Heart right ventricle (tissue), 16 donors: ENCODE measurements at places on chromosomes 5 and 9.

- DNase-seq: no peak
Observed at GRCh38 chr5:138438724-138439476, at the start of gene REEP2. REEP2 (plus strand) TSS chr5:138439057; CDS start chr5:138439209, 152 bp downstream.

- no peak for DNase-seq
Observed at GRCh38 chr5:137761566-137761965, 7.4 kb upstream of the HNRNPA0 start.

GRCh38 chr9:116789081-116789480 is 102.0 kb downstream of the TRIM32 start:
- no peak for DNase-seq

DNA sequence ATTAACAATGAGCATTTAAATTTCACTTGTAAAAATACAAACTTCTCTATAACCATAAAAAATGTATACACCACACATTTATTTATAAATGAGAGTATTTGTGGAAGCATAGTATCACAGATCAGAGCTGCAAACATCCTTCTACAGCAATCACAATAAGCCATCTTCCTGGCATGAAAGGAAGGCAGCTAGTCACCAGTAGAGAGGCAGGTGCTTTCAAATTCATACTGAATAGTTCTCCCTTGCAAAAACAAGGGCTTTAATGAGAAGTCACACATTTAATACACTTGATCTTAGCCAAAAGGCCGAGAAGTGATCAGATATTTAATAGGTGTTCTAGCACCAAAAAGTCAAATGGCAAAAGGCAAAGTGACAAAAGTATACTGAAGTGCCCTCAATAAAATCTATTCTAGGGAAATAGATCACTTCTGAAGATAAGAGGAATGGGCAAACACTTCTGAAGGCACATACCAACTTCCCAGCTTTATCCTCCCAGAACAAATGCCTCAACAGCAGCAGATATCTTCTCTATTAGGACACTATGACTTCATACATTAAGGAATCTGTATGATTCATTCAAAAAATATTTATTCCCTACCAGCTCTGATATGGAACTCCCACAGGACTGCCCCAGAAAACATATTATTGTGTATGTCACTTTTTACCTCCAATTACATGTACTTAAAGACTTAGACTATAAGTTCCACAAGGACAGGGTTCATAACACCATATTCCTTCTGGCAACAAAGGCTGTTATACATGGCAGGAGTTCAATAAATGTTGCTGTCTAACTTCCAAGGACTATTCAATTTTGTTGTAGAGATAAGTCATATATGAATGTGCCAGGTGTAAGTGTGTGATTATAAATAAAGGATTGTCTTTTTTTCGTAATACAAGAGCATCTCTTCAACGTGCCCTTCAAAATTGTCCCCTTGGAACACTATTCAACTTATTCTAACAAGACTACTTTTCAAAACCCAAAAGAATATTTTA is 31.7 kb downstream of the MAPKAP1 start:
- DNase-seq: no peak

DNA sequence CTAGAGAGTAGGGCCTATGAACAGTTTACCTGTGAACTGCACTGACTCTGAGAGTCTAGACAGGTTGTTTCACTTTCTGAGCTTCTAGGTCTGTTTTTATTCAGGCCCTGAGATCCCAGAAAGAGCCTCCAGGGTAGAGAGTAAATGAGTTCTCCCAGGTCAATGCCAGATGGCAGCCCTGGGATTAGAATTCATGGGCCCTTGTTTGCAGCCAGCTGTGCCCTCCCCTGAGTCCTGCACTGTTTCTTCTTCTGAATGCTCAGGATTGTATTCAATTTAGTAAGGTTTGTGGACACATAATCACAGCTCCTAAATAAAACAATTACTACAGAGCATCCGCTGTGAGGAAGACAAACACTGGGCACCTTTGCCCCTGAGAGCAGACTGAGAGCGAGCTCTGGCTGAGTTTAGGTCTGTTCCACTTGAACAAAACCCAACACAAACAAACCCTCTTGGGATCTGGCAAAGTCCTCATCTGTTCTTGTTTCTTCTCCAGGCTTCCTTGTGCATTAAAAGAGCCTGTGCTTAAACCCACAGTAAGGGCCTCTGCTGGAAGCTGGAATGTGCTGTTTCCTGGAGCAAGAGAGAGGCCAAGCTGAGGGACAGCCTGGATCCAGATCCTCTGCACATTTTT is 29.9 kb downstream of the FAM219A start:
- DNase-seq: no peak

DNA sequence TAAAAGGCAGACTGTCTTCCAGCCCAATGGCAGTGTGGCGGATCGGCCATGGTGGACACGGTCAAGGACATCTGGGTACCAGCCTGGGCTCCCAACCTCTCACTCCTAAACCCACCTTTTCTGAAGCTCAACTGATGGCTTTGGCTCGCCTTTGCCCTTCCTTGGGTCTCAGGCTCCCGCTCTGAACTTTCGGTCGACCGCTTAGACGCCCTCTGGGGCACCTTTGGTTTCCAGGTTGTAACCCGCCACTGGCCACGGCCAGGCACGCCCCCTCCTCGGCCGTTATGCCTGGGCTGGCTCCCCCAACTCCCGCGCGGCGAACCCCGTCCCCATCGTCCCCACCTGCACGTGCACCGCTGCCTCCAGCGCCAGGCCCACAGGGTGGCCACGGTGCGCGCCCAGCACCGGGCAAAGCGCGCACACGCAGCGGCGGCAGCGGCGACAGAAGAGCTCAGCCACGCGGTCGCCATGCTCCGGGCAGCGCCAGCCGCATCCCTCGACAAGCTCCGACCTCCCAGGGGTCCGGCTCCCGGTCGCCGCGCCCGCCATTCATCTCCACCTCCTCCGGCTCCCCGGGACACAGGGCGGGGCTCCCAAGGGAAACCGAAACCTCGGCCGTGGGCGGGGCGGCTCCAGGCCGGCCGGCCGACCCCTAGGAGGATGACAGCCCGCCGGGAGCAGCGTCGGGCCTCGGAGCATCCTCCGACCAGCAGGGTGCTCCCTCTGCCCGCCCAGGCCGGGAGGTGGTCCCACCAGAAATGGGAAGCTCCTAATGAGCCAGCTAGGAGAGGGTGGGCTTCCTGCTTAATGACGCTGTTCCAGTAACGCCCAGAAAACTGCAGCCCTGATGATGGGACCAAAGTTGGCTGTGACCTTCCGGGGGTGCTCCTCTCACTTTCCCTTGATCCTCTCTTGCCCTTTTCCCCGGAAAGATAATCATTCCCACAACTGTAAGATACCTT is at the start of gene TRIM14:
Gene TRIM14, minus strand, starts transcription at position 583 of the 962 bp plus-strand sequence. Its CDS starts 34 bp downstream, at position 549.
- peak; percentile 66 for DNase-seq

- DNase-seq: no peak
Observed at GRCh38 chr9:112041536-112042243, 133.4 kb downstream of the SUSD1 start.

- DNase-seq: no peak
Observed at GRCh38 chr5:17412760-17413671, 85.0 kb upstream of the TAF11L2 start.

- no peak for DNase-seq
Observed at GRCh38 chr5:60209146-60209840, 315.8 kb upstream of the PDE4D start.
